ENCODE measurements at places on chromosomes 2 and 18.

GRCh38 chr2:55010915-55011314 is 39.3 kb downstream of the RTN4 start:
- no peak for DNase-seq

GRCh38 chr2:15570104-15570503 is 9.0 kb upstream of the NBAS start:
- DNase-seq, result no peak

GRCh38 chr18:5388896-5389295 is 93.4 kb upstream of the ZBTB14 start:
- DNase-seq, result no peak

- DNase-seq, result peak; percentile 20
These were observed 30.9 kb downstream of the MREG start for GRCh38 chr2:215982465-215982875.

- no peak for DNase-seq
These were observed 30.0 kb downstream of the ATOH8 start for GRCh38 chr2:85783796-85784195.

GRCh38 chr2:10216677-10217488 is 85.8 kb upstream of the HPCAL1 start:
- no peak for DNase-seq

DNA sequence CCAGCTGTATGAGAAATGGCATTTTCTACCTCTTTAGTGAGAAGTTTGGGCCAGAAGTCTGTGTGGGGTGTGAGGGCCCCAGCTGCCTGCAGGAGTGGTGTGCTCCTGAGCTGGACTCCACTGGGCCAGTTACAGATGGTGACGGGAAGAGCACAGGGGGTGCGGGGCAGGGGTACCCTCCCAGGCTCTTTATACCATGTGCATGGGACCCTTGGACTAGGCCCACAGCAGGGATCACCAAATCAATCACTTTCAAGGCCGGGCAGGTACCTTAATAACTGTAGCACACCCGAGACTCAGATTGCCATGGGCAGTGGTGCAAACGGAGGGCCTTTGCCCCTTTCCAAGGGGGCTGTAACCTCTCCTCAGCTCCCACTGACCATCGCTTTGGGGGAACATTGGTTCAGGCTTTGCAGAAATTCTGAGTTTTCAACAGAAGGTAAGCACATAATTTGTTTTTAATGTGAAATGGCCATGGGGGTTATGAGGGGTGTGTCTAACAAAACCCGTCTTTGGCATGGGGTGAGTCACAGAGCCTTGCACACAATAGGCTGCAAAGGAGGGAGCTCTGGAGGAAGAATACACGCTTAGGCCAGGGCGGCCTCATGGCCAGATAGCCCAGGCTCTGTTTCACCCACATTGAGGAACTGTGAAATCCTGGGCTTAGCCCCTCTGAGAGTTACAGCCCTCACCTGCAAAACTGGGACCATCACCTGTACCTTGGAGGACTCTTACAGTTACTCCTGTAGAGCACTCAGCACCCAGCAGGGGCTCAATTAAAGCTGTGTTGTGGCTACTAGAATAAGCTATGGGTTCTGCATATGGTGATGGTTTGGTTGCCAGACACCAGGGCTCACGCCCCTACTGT is 141.0 kb upstream of the BCL2L11 start:
- DNase-seq, result no peak

GRCh38 chr2:3197308-3197707 is 180.3 kb downstream of the EIPR1 start:
- DNase-seq, result no peak

DNA sequence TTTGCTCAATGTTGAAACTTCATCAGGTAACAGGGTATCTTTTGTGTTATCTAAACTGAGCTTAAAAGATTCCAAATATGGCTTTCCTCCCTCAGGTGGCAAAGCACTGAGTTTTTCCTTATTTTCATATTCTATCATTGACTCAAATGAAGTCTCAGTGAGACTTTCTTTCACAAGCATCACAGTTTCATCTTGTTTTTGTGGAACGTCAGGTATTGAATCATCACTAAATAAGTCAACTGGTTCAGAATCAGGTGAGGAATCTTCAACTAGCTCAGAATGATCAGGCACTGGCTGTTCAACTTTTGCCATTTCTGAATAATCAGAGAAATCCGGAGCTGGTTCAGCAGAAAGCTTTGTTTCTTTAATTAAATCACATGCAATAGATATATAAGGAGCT is 24.6 kb downstream of the RTN4 start:
- no peak for DNase-seq

- no peak for DNase-seq
These were observed 161.1 kb downstream of the EN1 start for GRCh38 chr2:118686346-118686745.

- no peak for DNase-seq
These were observed 591.3 kb upstream of the ZNF804A start for GRCh38 chr2:184006998-184007397.

DNA sequence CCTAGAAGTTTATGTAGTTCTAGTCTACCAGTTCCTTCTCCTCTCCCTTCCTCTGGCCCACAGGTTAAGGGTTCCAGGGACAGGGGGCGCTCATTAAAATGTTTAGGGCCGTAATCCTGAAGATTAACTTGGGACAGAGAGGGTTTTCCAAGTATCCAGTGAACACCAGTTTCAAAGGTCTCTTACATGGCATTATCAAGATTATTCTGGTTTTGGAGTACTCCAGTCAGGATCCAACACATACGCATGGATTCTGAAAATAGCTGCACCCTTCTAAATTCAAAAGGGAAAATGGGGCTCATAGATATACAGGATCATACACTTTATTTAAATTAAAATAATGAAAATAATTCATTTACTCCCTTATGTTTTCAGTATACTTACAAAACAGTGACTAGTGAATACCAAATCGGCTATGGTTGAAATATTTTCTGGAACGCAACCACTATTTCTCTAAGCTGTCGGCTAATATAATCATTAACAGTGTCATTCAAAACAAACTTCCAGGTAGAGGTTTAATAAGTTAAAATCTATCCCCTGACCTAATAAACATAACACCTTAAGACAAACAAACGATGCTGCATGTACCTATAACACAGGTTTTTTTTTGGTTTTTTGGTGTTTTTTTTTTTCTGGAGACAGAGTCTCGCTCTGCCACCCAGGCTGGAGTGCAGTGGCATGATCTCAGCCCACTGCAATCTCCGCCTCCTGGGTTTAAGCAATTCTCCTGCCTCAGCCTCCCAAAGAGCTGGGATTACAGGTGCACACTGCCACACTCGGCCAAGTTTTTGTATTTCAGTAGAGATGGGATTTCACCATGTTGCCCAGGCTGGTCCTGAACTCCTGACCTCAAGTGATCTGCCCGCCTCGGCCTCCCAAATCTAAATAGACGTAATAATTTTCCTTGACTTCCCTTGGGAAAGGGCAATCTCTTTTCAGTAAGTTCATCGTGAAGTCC is 44.7 kb downstream of the MGAT4A start:
- no peak for DNase-seq

DNA sequence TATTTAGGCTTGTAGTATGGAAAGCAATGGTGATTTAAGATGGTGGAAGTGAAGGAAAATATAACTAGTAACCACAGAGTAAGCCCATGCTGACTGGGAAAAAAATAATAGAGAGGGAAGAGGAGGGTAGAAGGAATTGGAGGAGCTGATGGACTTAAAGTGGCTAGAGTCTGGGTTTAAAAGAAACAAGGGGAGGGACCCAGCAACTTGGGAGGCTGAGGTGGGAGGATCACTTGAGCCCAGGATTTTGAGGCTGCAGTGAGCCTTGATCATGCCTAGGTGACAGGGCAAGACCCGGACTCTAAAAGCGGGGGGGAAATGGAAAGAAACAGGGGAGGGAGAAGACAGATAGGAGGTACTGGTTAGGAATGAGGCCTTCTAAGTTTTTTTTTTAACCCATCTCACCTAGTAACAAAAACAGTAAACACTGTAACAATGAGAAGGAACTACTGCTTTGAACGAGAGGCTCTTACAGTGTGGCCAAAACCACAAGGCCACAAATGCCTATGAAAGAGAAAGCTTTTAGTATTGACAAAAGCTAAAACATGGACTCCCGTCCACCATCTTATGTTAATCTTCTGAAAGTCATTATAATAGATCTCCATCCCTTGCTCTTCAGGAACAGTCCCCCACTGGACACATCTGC is 26.6 kb downstream of the METTL8 start:
- no peak for DNase-seq

DNA sequence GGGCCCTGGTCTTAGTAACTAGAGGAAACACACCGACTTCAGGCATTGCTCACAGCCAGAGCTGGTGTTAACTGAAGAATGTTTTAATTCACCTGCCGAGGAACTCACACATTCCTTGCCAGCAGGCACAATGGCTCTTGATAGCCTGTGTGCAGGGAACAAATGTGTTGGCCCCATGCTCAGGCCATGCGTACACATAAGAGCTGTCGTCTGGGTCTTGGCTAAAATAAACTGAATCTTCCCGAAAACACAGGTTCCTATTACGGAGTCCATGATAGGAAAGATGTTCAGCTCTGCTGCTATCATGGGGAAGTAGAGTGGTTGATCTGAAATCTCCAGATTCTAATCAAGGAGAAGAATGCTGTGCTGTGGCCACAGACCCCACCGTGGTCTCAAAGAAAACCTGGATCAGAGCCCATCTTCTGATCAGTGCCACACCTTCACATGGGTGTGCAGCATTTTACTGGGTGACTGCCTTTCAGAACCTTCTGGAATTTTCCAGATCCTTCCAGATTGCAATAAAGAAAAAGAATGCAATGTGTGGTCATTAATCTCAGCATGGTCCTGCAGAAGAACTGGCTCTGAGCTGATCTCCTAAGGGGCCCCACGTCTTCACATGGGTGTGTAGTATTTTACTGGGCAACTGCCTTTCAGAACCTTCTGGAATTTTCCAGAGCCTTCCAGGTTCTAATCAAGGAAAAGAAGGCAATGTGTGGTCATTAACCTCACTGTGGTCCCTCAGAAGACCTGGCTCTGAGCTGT is 17.2 kb downstream of the MBP start:
- DNase-seq, result no peak

DNA sequence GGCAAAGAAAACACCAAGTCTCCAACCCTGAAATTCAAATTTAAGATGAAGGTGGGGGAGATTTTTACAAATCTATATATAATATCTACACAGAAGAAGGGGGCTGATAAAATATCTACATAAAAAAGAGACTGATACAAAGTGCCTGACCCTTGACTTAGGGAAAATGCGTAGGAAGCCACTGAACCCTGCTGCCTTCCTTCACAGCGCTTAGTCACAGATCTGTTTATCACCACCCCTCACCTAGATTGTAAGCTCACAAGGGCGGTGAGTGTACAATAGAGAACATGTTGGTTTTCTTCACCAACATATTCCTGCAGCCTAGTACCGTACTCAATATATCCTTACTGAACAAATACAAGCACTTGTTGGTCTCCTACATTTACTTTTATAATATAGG is 54.3 kb downstream of the NOL10 start:
- no peak for DNase-seq

- no peak for DNase-seq
These were observed 79.5 kb downstream of the POLR1A start for GRCh38 chr2:86025976-86026743.

DNA sequence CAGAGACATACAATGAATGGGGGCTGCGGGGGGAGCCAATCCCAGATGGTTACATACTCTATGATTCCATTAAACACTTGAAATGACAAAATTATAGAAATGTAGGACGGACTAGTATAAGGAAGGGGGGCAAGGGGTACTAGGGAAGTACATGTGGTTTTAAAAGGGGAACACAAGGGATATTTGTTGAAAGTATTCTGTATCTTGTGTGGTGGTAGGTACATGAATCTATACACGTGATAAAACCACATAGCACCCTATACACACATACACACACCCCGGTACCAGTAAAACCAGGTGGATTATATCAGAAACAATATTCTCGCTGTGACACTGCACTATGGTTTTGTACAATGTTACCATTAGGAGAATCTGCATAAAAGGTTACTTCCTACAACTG is 45.4 kb downstream of the ASXL2 start:
- no peak for DNase-seq

GRCh38 chr2:144490017-144490416 is 29.9 kb downstream of the ZEB2 start:
- no peak for DNase-seq

DNA sequence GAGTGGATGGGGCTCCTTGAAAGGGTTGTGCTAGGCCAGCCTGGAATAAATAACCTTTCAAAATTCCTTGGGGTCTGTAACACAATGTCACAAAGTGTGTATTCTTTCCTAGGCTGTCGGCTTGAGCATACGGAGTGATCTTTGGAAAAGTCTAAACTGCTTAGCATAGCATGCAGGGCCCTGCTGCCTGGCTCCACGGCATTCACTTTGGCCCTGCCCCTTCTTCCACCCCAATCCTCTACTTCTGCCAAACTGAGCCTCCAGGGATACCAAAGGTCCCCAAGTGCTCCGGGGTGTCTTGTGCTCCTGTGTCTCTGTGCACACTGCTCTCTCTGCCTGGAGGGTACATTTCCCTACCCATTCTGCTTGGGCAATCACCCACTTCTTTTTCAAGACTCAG is 196.1 kb downstream of the LTBP1 start:
- no peak for DNase-seq

GRCh38 chr2:26333293-26333692 is 12.7 kb upstream of the SELENOI start:
- DNase-seq, result no peak

GRCh38 chr2:241460631-241461030 is 47.8 kb downstream of the STK25 start:
- no peak for DNase-seq

DNA sequence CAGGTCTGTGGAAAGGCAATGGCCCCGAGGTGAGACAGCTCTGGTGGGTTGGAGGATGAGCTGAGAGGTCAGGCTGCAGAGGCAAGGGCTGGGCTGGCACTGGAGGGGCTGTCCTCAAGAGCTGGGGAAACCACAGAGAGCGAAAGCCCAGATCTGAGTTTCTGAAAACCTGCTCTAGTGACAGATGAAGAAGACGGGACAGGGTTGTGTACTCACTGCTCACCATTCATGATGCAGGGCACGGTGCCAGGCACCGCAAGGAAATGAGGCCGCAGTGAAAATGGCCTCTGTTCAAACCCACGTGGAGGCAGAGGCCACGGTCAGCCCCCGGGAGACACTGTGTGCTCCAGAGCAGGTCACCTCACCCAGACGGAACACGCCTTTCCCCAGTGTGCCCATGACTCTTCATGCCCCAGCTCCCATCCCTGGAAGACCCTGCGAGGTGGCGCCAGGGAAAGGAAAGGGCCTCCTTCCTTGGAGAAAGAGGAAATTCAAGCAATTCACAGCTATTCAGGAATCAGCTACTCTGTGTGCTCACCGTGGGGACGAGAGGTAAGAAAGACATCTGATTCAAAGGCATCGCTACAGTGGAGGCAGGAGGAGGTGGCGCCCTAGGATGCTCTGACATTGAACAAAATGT is 24.3 kb upstream of the ID2 start:
- no peak for DNase-seq

- DNase-seq, result no peak
These were observed 31.5 kb downstream of the ACVR1C start for GRCh38 chr2:157596992-157597681.

- no peak for DNase-seq
These were observed 15.4 kb downstream of the C2orf81 start for GRCh38 chr2:74406035-74406434.

GRCh38 chr18:23053776-23054457 is 81.4 kb upstream of the CABLES1 start:
- DNase-seq, result no peak

- DNase-seq, result no peak
These were observed 28.5 kb downstream of the CCDC88A start for GRCh38 chr2:55391155-55391554.

- DNase-seq, result no peak
These were observed 191.8 kb downstream of the FTCDNL1 start for GRCh38 chr2:199659207-199659606.
